Activated T-cell treated with anti-CD3 and anti-CD28 coated beads, Interleukin-2, amount 50 U/mL, for 24 hours (primary cell): ENCODE measurements at places on chromosomes 5 and 9.
A peak's percentile ranks its signal among the peaks of the same experiment; 100 is the strongest.

DNA sequence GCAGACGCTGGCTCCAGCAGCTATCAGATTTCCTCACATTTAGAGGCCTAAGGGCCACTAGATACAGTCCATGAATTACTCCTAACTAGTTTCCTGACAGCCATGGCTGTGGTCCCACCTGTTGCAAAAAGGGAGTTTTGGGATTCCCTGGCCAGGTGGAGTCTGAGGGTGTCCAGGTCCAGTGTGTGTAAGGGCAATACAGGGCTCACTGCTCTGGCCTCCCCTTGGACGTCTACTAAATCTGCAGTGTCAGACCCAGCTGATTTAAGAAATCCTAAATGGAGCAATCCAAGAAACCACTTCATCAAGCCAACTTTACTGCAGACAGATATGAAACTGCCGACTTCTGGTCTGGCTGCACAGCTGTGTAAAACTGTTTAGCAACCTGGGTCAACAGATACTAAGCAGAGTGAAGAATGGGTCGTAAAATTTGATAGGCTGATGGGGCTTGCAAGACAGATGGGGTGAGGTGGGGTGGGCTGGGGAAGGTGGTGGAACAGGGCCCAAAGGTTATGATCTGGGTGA is 116.4 kb downstream of the GADD45G start:
- peaks cover 1% of the 10 kb centered on the region for H3K4me1 ChIP-seq
- H3K27me3 ChIP-seq, result no peaks in the 10 kb centered on the region
- H3K36me3 ChIP-seq, result no peaks in the 10 kb centered on the region
- no peak for DNase-seq
- no peak overlapping the region for H3K4me3 ChIP-seq

- peaks cover 6% of the 10 kb centered on the region for H3K27me3 ChIP-seq
- no peaks in the 10 kb centered on the region for H3K4me1 ChIP-seq
- no peak overlapping the region for H3K27ac ChIP-seq
- H3K4me3 ChIP-seq, result no peak overlapping the region
Observed at GRCh38 chr9:85224729-85225128, 517.0 kb downstream of the AGTPBP1 start.

GRCh38 chr5:6394429-6395101 is 16.2 kb upstream of the MED10 start:
- H3K4me1 ChIP-seq, result peaks cover 3% of the 10 kb centered on the region
- H3K27ac ChIP-seq, result no peak overlapping the region
- H3K27me3 ChIP-seq, result peaks cover 28% of the 10 kb centered on the region
- H3K4me3 ChIP-seq, result no peak overlapping the region
- DNase-seq, result no peak

GRCh38 chr9:87357600-87357999 is 140.1 kb upstream of the DAPK1 start:
- H3K4me3 ChIP-seq, result no peak overlapping the region
- no peaks in the 10 kb centered on the region for H3K4me1 ChIP-seq
- peaks cover 47% of the 10 kb centered on the region for H3K27me3 ChIP-seq
- no peaks in the 10 kb centered on the region for H3K36me3 ChIP-seq
- DNase-seq, result no peak
- H3K27ac ChIP-seq, result no peak overlapping the region

DNA sequence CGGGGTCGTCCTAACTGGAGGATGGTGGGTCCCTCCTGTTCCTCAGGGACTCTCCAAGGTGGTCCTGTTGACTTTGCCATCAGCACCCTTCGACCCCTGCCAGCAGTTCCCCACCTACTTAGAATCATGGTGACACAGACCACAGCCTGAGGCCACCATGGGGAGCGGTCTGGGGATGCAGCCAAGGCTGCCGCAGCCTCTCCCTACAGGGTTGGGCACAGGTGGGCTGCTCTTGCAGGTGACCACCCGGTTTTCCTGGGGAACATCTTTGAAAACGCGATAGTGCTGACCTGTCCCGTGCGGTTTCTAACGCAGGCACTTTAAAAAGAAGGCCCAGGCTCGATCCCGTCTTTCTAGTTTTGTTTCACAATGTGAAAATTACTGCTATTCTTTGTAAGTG is 12.7 kb upstream of the CEL start:
- H3K4me1 ChIP-seq, result peaks cover 7% of the 10 kb centered on the region
- no peak overlapping the region for H3K27ac ChIP-seq
- peaks cover 90% of the 10 kb centered on the region for H3K36me3 ChIP-seq
- H3K27me3 ChIP-seq, result no peaks in the 10 kb centered on the region

DNA sequence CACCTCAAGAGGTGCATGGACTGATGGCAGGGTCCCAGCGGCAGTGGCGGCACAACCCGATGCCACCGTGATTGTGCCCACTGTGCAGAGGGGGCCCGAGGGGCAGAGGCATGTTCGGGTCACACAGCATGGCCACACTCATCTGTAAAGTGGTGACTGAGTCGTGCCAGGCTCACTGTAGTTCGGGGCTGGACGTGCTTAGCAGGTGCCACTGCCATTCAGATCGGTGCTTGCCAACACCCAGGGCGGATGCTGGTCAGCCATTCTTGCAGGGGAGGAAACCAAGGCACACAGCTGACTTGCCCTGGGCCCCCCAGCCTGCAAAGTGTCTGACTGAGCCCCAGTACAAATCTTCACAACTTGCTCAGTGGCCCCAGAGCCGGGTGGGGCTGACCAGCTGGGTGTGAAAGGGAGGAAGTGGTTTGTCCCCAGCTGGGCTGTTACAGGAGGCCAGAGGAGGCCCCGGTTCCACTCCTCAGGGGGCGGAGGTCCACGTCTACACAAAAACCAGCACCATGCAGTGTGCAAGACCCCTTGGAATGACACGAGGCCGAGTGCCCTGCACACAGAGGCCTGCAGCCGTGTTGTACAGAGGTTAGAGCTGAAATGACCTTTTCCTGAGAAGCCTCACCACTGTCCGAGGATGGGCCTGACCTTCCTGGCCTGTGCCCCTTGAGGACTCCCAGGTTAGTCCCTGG is 17.9 kb downstream of the FGD3 start:
- peak overlapping the region; percentile 99 for H3K27ac ChIP-seq
- DNase-seq, result peak; percentile 70
- H3K36me3 ChIP-seq, result peaks cover 60% of the 10 kb centered on the region
- H3K27me3 ChIP-seq, result no peaks in the 10 kb centered on the region

DNA sequence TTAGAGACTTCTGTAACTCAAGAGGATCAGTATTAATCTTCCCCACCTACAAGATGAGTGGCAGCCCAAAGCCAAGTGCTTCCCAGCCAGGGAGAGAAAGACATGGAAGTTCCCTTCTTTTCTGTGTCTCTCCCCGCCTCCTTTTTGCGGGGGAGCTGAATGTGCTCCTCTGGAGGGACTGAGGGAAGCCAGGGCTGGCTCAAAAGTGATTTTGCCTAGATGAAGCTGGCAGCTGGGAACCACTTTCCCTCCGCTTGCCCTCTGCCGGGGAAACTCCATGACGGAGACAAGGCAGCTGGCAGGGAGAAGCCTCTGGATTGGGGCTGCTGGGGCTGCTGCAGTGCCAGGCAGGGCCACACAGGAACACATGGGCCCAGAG is 24.4 kb downstream of the EGR1 start:
- DNase-seq, result no peak
- H3K36me3 ChIP-seq, result no peaks in the 10 kb centered on the region
- peaks cover 30% of the 10 kb centered on the region for H3K27me3 ChIP-seq
- peaks cover 17% of the 10 kb centered on the region for H3K4me1 ChIP-seq
- no peak overlapping the region for H3K4me3 ChIP-seq
- no peak overlapping the region for H3K27ac ChIP-seq

DNA sequence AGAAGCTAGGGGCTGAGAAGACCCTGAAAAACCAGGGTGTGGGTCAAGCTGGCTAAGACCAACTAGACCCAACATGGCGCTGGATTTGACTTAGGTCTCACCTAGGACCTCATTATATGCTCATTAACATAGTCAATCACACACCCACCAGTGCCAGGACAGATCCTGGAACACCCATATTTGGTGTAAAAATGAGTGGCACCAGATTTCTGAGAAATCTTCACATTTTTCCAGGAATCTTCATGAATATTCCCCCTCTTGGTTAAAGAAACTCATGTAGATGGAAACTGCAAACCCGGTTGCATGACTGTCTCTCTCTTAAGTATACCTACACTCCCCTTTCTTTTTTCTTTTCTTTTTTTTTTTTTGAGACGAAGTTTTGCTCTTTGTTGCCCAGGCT is 17.9 kb upstream of the RAB14 start:
- H3K27ac ChIP-seq, result no peak overlapping the region
- no peaks in the 10 kb centered on the region for H3K36me3 ChIP-seq
- H3K27me3 ChIP-seq, result no peaks in the 10 kb centered on the region
